ENCODE measurements at places on chromosomes 5 and 9.

GRCh38 chr5:126099077-126099476 is 324.1 kb upstream of the GRAMD2B start:
- no peak for DNase-seq

DNA sequence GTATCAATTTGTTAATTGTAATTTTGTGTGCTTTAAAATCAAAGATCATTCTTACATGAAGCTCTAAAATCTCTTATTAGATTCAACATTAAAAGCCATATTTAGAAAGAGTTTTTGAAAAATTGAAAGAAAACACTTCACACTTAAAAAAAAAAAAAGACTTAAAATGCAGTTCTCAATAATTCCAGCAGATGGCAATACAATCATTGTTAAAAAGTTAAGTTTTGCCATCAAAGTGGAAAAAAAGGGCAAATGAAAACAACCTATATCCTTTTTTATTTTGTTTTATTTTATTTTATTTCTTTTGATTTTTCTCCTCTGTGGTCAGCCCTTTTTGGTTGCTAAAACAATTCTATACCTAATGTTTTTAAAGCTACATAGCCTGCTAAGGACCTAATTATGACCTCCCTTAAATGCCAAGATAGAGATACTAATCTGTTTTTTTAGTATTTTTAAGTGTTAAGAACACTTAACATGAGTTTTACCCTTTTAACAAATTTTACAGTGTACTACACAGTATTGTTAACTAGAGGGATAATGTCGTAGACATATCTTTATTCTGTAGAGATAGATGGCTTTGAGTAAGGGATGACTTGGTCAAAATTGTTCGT is 154.2 kb upstream of the DAB2 start:
- no peak for DNase-seq

- DNase-seq, result no peak
These were observed 57.9 kb downstream of the TGFBR1 start for GRCh38 chr9:99162759-99163364.

GRCh38 chr5:30524428-30524827 is 669.1 kb upstream of the CDH6 start:
- DNase-seq, result no peak

GRCh38 chr9:69444021-69444420 is 119.0 kb downstream of the ENTREP1 start:
- DNase-seq, result no peak

- no peak for DNase-seq
These were observed 4.2 kb downstream of the SEMA4D start for GRCh38 chr9:89493671-89494070.

DNA sequence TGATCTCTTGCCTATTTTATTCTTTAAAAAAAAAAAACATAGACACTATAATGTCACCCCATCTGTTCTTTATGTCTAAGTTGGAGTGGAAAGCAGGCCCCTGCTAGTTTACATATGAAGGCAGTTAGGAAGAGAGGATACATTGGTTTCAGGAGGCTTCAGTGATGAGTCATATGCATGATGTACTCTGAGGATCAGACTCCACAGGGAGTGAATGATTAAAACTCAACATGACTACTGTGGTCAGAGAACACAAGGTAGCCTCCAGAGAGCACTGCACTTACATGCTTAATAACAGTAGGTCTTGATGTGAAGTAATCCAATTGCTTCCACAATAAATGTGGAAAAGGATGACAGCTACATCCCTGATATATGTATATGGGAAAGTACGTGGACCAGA is 22.7 kb upstream of the FSTL4 start:
- no peak for DNase-seq
